ENCODE measurements at places on chromosomes 7 and 10. TPM values are rescaled to one million over a fixed set of nuclear protein-coding genes. Genes with fewer than 3 reads are reported as not detected.

The AASS gene
- 1.6 TPM for total RNA-seq

The SYCE1 gene
- total RNA-seq = 1.5 TPM

The EPHA1 gene
- total RNA-seq = 2.8 TPM

The PHYHIPL gene
- total RNA-seq = not detected

The LRRC18 gene
- not detected for total RNA-seq

The STOX1 gene
- 0.29 TPM for total RNA-seq

The TMEM168 gene
- 15.4 TPM for total RNA-seq

- DNase-seq = no peak
- H3K27ac ChIP-seq = no peak overlapping the region
- H3K36me3 ChIP-seq = no peaks in the 10 kb centered on the region
- no peaks in the 10 kb centered on the region for H3K27me3 ChIP-seq
- no peaks in the 10 kb centered on the region for H3K4me1 ChIP-seq
Observed at GRCh38 chr10:123514996-123515395, 151.2 kb upstream of the GPR26 start.

Data from CD8-positive, alpha-beta memory T cell (primary cell).